ENCODE measurements at places on chromosomes 12 and 14.

- DNase-seq, result no peak
These were observed 92.9 kb upstream of the FOXN3 start for GRCh38 chr14:89509891-89510290.

DNA sequence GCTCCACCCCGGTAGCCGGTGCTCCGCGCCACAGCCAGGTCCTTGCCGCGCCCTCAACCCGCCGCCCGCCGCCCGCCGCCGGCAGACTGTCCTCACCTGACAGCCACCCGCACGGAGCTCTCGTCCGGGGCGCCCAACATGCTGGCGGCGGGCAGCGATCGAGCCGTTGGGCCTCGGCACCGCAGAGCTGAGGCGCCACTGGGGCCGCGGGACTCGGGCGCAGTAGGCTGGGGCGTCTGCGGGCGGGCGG, 164 bp downstream of the KIF21A start:
- no peak for DNase-seq

- DNase-seq, result no peak
These were observed 110.1 kb upstream of the FAR2 start for GRCh38 chr12:29039013-29039412.

DNA sequence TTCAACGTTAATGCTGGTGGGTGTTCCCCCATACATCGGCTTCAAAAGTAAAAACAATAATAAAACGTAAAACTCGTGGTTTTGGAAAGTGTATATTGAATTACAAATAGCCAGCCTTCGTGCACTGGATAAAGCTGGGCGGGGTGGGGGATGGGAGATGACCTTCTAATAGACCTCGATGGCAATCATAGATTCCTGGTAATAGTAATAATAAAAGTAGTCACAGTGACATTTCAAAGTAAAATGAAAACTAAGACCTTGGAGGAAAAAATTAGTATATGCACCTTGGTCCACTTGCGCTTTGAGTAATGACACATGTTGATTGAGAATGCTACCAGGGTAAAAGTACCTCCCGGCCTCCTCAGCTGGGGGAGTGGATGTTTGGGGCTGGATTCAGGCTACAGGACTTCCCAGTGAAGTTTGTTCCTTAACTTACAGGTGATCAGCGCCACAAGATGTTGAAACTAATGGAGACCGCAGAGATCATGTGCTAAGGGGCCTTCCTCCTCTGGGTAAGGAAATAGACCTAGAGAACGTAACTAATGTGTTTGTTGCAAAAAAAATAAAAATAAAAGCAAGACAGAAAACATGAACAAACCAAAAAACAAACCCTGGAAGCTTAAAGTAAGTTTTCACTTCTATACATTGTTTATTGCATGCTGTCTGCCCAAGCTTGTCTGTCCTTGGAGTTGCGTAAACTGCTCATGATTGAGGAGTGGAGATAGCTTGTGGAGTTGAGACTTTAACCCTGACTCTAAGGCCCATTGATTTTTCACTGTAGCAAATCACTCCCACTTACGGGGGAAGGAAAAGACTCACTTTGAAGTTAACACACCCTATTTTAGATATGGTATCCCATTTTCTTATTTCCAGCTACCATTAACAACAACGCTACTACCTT, 907 bp upstream of the LRIG3 start:
- DNase-seq, result no peak

DNA sequence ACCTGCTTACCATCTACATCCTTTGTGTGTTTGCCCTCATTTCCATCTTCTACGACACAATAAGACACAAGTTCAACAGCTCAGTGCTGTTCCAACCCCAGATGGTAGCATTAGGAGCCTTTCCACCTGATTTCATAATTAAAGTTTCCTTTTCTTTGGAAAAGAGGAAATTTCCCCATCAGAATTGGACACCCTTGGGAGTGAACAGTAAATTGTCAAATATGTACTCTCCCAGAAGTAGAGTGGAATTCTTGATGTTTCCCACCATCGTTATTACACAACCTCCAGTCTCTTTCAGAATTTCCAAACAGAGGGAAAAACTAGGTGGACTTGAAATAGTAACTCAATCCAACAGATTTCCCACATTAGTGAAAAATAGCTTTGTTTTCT, 337.6 kb upstream of the OR4E1 start:
- DNase-seq, result no peak

DNA sequence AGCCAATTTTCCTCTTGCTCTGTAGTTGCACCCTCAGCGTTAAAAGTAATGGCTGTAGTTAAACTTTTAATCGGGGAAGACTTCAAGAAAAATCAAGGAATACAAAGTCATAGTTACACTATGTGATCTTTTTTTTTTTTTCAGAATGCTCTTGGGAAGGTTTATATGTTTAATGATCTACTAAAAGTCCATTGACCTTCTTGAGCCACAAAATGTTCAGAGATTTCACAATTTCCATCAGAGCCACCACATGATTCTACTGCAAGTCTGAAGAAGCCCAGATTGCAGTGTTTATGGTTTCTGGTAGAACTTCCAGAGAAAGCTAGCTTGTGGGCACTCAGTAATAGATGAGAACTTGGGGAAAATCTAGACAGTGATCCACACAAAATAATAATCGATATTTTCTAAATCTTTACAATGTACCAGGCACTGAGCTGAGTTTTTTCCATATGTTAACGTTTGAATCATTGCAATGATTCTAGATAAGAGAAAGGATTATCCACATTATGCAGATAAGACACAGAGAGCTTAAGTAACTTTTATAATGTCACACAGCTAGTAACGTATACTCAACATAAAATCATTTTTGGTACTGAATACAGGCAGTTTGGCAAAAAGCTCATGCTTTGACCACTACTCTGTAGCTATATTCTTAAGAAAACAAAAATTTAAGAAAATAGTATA, 38.3 kb downstream of the GYS2 start:
- DNase-seq, result no peak

DNA sequence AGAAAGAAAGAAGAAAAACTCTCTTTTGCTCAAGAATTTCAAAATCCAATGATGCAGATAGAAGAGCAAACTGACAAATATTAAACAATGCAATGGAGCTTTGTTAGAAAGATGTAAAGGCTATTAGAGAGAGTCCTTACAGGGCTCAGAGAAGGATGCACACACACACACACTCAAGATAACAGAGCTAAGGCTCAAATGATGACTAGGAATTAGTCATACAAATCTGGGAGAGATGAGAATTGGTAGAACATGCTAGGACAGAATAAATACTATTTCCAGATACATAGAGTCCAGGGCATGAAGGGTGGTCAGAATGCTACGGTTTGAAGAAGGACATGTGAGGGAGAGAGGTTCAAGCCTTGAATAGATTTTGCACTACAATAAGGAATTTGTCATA, 650.1 kb upstream of the MDGA2 start:
- no peak for DNase-seq

DNA sequence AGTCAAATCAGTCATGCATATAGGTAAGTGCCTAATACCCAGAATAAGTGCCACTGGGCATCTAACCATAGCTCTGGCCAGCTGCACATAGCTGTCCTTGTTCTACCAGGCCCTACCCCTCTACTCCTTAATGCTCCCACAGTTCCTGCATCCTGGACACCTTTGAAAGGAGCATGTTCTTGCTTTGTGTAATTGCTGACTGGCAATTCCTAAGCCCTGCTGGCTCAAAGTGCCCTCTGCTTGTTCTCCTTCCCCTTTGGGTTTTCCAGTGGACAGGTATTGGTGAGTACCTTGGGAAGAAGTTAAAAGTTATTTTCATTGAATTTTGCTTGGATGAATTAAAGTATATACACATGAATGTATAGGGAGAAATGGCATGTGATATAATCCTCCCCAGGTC, 516.4 kb downstream of the ETNK1 start:
- no peak for DNase-seq

- DNase-seq, result no peak
These were observed 199.3 kb upstream of the SLC16A7 start for GRCh38 chr12:59396519-59396918.

- DNase-seq, result no peak
These were observed 28.0 kb downstream of the PXN start for GRCh38 chr12:120237360-120238171.

DNA sequence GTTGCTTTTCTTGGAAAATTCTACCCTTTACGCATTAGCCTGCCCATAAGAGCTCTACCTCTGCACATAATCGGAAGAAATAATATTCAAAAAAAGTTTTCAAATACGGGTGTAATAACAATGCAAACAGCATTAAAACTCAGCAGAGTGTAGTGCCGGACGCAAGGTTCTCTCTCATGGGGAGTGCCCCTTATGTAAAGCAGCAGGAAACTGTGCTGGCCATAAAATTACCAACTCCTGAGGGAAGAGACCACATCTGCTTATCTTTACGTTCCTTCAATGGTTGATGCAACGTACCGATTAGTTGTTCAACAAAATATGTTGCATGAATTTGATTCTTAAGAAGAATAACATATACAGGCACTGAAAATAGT, 118.7 kb upstream of the TMCC3 start:
- no peak for DNase-seq

DNA sequence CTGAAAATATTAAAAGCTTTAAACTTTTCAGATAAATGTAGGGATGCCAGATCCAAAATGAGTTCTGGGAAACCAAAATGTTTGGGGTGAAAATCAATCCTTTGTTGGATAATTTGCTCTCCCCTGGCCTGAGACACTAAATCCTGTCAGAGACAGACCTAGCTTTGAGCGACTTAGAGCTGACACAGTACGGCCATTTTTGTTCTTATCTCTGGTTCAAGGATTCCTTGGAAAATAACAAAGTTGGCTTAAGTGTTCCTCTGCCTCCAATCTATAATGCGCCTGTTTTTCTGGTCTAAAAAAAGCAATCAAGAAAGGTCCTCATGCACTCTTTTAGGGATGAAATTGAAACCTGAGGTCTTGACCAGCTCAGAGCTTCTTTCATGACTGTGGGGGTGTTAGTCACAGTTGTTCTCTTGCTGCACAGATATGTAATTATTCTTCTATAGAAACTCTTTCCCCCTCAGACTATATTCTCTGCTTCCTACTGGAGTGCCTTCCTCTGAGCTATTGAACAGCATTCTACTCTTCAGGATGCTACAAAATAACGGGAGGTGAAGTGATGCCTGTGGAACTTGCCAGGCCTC, 52.3 kb upstream of the EGLN3 start:
- no peak for DNase-seq

DNA sequence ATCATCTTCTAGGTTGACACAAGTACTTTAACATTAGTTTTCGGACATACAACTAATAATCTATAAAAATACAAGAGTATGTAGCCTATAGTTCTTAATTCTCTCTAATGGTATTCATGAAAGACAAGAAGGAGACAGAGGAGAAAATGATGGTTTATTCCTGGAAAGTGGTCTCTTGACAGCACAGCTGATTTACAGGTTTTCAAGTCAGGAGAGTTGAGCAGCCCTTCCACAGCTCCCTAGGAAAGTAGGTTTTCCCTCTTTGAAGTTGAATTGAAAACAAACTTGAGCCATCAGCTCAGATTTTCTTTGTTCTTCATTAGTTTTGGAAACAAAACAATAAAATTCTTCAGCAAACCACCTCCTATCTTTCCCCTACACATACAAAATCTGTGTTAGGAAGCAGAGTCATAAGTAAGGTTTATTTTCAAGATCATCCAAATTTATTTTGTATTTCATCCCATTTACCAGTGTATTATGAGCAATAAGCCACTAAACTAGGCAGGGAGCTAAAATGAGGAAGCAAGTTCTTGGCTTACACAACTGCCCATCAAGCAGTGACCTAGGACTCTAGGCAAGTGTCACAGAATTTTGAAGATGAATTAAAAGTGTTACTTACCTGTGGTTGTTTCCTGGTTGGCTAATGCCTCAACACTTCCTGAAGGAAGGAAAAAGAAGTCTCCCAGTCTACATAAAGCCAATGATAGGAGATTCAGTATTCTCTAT, 357.0 kb downstream of the BCAT1 start:
- no peak for DNase-seq

GRCh38 chr12:131818821-131819585, 9.2 kb upstream of the MMP17 start:
- DNase-seq, result no peak

GRCh38 chr12:19234981-19235871, 105.7 kb downstream of the PLEKHA5 start:
- DNase-seq, result no peak

DNA sequence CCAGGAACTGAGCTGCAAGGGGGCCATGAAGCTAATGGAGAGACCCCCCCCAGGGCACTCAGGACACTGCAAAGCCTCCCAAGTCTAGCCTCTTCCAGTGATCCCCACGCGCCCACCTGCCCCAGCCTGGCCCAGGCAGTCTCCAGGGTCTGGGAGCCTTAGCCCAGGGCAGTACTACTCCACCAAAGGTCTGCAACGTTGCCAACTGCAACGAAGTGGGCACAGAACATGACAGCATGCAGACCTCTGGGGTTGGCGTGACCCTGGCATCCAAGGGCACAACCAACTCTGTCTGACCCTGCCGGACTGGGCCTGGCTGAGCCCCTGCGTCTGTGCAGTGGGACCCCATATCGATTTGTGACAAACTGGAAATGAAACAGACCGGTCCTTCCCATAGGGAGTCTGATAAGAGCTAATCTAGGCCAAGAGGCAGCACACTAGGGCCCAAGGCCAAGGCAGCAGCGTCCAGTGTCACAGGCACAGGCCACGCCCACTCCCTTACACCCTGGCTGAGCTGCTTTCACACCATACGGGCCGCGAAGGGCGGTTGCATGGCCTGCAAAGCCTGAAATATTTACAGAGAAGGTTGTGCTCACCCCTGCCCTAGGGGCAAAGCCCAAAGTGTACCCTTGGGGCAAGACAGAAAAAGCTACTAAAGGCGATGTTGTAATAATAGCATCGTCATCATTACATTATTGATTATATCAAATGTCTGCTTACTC, 76.7 kb downstream of the NCOR2 start:
- DNase-seq, result no peak

- DNase-seq, result no peak
These were observed 813.4 kb downstream of the LRFN5 start for GRCh38 chr14:42420071-42420470.

DNA sequence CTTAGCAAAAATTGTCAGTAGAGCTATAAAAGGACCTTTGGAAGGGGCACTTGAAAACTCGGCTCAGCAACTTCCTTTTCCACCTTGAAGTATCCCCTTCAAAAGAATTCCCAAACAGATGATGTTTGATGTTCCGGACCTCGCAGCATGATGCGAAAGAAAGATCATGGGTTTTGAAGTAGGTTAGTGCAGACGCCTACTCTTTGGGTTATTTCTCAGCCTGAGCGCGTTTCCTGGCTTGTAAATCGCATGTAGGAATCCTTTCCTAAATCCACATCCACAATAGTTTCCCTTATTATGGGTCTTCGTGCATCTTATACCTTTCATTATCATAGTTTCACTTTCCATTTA, 584 bp upstream of the NEDD1 start:
- DNase-seq, result no peak

DNA sequence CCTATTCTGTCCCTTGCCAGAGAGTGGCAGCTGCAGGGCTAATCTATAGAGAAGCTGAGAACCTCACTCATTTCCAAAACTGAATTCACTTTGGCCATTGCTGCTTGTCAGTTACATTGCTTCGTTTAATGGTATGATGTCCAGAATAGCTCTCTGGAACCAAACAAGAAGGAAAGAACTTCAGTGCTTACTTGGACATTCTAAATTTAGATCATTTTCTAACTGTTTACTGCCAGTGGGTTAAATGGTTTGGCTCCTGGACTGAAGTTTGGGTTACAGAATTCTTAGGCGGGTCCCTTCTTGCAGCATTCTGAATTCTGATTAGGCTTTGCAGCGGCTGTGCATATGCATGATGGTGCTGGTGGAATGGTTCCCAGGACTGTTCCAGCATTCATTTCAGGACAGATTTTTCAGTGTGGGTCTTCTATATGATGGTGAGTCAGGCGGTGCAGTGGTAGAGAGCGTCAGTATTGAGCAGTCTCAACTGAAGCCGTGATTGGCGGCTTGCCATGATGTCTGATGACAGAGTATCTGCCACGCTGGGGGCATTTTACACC, 148.7 kb downstream of the DYRK2 start:
- no peak for DNase-seq

- DNase-seq, result no peak
These were observed 220.5 kb upstream of the PRICKLE1 start for GRCh38 chr12:42810006-42810405.

Measured in stimulated activated CD4-positive, alpha-beta T cell treated with anti-CD3 and anti-CD28 coated beads, TNF-alpha, amount 100 ng/mL, for 24 hours (primary cell).